CD4-positive, alpha-beta T cell (primary cell): ENCODE measurements at places on chromosomes 5 and 9.

GRCh38 chr5:66307647-66308241 lies 163.6 kb downstream of the SREK1 start:
- DNase-seq, result no peak

DNA sequence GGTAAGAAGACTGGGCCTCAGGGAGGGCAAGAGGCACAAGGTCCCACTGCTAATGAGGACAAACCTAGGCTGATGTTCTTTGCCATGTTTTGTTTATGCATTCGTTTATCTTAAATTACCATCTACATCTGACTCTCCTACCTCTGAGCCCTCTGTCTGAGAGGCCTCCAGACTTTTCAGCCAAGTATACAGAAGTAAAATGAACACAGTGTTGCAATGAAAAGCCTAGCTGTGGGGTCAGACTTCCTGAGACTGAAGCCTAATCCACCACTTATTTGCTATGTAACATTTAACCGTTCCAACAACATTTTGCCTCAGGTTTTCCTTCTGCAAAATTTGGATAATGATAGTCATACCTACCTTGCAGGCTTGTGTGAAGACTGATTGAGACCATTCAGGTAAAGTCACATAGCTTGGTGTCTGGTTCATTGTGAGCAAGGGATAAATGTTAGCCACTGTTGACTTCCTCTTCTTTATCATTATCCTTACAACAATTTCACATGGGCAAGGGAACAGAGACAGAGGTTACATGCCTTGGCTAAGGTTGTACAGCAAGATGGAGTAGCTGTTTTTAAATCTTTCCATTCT lies 374.9 kb upstream of the CLINT1 start:
- DNase-seq, result no peak

GRCh38 chr5:150299571-150300327 lies 3.0 kb downstream of the ARSI start:
- no peak for DNase-seq

DNA sequence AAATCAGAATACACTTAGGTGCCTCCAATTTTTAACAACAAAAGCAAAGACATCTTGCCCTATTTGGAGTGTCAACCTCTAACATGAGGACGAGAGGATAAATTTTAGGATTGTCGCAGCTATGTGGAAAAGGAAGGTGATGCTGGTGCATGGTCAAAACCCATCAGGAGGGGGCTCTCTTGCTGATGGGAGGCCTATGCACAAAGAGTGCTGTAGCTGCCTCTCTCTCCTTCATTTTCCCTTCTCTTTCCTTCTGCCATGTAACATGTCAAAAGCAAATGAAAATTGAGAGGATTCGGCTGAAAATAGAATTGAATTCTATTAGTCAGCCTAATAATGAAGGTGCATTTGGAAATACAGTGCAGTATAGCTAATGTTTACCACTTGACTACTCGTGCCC lies 578.7 kb upstream of the ZNF462 start:
- DNase-seq, result no peak

DNA sequence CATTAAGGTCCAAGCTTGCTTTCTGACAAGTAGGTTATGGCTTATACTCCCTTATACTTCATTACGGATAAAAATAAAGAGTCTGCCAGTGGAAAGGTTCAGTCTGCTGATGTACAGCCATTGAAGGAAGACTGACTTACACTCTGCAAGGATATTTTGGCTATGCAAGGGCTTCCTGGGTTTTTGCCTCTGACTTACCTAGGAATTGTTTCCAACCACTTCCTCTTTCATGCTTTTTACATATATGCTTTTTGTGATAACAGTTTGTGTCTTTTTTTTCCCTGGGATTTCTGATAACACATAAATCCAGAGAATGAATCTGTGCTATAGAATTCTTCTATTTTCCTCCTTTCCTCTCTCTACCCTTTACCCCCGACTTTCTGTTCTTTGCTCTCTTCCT lies 16.8 kb downstream of the ISOC1 start:
- DNase-seq, result no peak

DNA sequence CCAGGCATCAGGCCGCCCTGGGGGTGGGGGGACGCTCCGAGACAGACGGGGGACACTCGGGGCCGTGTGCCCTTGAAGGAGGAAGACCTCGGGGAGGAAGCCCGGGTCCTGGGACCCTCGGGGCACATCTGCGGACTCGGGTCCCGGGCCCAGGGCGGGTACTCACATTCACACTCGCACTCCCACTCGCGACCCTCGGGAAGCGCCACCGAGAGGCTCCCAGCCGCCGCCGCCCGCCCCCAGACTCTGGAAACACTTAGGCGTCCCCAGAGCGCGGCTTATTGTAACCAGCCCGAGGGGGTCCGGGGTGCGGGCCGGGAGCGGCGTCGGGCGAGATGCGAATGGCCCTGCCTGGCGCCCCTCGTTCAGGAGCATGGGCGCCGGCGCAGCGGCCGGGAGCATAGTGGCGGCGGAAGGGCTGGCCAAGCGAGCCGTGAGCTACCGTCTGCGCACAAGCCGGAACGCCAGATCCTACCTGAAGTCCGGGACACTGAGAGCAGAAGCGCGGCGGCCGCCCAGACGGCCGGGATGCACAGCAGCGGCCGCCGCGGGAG lies 559 bp downstream of the ROR2 start:
- DNase-seq, result no peak

DNA sequence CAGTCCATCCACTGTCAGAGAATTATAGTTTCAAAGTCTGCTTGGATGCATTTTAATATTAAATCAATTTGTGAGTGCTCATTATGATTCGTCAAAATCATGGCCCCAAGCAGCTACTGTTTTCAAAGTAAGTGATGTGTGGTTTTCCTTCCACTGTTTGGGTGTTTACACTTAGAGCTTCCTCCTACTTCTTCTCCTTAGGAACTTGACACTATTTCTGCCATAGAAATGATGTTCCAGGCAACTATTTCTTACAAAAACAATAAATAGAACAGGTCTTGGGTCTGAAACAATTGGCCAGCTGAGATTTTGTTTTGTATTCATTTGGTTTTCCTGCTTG lies 132.8 kb upstream of the RAI14 start:
- DNase-seq, result no peak

GRCh38 chr9:126545106-126545505 lies 68.6 kb upstream of the LMX1B start:
- DNase-seq, result no peak

GRCh38 chr5:173232499-173233346 lies 2.3 kb downstream of the NKX2-5 start:
- no peak for DNase-seq

- no peak for DNase-seq
Observed at GRCh38 chr5:155786108-155786507, 540.9 kb upstream of the SGCD start.

DNA sequence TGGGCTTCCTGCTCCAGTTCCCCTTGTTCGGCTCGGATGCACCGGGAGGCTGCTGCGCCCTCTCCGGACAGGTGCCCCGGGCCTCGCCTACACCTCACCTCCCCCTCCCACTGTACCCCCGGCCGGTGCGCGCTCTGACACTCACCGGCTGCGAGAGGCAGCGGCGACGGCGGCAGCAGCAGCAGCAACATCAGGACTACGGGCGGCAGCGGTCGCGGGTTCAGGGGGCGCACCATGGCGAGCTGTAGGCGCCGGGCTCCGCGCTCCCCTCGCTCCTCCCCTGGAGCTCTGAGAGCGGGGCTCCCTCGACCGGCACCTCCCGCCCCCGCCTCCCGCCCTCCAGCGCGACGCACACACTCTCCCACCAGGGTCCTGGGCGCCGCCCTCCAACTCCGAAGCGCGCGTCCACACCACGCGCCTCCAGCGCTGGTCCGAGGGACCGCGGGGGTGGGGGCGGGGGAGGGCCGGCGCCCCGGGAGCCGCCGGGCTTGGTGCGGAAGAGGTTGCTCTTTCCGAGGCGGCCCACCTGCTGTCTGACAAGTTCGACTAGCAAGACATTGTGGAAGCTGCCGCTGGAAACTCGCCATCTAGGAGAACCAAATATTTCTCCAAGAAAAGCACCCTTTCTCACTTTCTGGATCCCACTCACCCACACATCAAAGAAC lies at the start of gene GFRA3:
TSS of gene GFRA3 (minus strand) at position 433 of the 665 bp plus-strand sequence. CDS start at position 236, 197 bp downstream.
- DNase-seq, result no peak

- no peak for DNase-seq
Observed at GRCh38 chr9:99947395-99947794, 40.9 kb downstream of the STX17 start.

DNA sequence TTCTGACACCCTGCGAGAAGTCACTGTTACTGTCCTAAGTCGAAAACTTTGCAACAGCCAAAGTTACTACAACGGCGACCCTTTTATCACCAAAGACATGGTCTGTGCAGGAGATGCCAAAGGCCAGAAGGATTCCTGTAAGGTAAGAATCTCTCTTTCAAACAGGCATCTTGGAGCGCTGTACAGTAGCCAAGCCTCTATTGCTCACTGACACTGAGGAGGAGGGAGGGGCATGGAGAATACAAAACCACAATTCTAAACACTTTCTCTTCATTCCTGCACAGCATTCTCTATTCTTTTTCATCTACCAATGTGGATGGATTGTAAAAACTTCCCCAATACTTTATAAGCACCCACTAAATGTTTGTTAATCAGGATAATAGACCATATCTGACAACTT lies 7.4 kb downstream of the GZMK start:
- DNase-seq, result no peak

DNA sequence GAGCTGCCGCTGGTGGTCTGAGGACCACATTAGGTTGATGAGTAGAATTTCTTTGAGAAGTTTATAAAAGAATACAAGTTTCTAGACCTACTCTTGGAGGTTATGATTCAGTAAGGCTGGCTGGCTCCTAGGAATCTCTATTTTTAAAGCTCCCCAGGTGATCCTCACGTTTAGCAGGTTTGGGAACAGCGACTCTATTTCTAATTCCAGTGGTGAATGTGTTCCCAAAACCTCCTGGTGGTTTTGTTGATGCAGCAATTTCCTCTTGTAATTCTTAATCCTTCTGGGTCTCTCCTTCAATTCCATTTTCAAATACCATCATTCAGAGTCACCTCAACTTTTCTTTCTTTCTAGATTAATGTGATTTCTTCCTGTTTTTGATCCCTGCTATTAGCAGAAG lies 215.9 kb upstream of the RFX3 start:
- DNase-seq, result no peak

DNA sequence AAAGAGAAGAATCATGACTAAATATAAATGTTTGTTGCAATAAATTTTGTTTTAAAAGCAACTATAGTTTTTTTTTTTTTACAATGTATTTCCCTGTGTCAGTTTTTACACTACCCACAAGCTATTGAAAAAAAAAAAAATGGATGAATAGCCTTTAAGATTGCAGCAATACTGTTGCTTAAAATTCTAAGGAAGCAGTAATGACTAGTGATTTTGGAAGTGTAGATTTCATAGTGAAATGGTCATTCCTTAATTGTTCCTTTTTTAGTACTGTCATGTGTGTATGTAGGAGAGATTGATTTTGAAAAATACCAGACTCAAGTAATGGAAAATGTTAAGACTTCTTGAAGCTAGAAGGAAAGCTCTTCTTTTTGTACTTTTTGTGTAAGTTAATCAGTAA lies 53.1 kb downstream of the NDUFS4 start:
- DNase-seq, result no peak

DNA sequence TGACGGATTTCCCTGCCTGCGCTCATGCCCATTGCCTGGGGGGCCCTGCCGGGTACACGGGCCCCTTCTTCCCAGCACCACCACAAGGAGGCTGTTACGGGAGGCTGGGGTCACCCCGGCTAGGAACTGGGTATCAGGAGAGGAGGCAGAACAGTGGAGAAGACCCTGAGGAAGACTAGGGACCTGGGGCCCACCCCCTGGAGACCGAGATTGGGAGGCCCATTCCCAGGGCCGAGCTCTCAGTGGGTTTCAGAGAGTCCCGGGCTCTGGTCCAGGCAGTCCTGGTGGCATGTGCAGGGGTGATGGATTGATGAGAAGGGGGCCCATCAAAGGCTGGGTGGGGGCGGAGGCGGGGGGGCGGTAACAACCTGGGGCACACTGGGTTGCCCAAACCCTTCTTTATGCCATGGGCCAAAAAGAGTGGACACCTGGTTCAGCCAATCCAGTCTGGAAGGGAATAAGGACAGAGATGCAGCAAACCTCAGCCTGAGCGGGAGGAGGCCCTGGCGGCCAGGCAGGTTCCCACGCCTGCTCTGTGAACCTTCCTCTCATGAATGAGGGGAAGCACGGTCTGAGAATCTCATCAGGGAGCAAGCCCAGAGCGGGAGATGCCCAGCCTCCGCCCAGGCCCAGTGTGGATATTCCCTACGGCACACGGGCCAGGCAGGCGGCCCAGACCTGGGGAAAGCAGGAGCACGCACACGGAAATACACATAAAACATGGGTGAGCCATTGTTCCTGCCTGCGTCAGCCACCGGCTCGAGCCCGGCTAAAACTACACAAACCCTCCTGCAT lies 785 bp upstream of the P4HA2 start:
- no peak for DNase-seq

- DNase-seq, result no peak
Observed at GRCh38 chr9:27719711-27720110, 146.4 kb upstream of the C9orf72 start.

DNA sequence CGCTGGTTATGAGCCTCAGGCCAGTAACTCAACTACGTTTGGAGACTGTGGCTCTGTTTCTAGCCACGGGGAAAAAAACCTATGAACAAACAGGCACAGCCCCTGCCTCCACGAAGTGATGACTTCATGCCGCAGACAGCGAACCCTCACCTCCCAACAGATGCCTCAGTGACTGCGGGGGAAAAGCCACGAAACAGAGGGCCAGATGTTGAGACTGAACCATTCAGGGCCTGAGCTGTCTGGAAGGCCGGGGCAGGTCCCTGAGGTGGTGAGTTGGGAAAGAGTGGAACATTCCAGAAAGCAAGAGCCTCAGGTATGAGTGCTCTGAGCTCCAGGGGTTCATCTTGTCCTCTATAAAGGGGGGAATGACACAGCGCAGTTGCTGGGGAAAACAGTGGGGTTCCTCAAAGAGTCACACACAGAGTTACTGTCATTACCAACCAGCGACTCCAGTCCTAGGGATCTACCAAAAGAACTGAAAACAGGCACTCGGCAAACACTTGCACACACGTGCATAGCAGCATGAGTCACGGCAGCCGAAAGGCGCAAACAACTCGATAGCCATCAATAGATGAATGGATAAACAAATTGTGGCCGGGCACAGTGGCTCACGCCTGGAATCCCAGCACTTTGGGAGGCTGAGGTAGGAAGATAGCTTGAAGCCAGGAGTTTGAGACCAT lies 15.3 kb downstream of the PLPP7 start:
- DNase-seq, result no peak

GRCh38 chr9:974031-974995 lies 2.1 kb upstream of the DMRT3 start:
- DNase-seq, result no peak

DNA sequence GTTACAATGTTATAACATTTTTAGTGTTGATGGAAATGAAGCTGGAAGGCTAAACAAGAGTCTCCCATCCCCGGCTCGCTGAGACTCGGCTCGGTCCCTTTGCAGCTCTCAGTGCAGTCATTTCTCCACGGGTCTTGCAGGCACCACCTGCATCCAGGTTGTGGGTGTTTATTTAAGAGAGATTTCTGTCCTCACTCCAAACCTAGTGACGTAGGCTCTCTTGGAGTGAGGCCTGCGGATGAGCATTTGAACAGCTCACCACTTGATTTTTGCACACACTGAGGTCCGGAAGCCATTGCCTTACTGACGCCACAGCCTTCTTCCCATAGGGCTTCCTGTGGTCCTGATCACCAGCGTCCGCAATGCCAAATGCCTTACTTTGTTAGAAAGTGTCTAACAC lies 197.7 kb upstream of the OTULINL start:
- no peak for DNase-seq

- no peak for DNase-seq
Observed at GRCh38 chr9:76415154-76415553, 20.9 kb upstream of the RFK start.

GRCh38 chr5:103016167-103016566 lies 103.8 kb downstream of the GIN1 start:
- no peak for DNase-seq

- no peak for DNase-seq
Observed at GRCh38 chr5:139954022-139954421, 89.1 kb downstream of the NRG2 start.
